ENCODE measurements at places on chromosomes 12 and 14. TPM values are rescaled to one million over a fixed set of nuclear protein-coding genes. Genes with fewer than 3 reads are reported as not detected.

DNA sequence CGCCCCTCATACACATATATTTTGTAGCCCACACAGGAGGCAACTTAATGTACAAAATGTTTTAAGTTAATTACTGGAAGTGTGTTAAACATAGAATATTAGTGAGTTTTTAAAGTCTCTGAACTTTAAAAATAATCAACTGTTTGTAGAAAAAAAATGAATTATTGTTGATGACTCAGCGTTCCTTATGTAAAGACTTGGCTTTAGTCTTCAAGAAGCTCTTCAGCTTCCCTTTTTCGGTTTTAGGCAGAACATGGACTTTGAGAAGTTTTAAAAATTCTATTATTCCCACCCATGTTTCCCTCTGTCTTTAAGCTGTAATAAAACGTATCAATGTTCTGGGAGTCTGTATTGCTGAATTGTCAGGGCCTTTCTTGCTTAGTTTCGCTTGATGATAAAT is 269.5 kb downstream of the FBXL14 start:
- no peak for DNase-seq

GRCh38 chr14:68020493-68020892 is 200.9 kb downstream of the RAD51B start:
- DNase-seq = no peak

DNA sequence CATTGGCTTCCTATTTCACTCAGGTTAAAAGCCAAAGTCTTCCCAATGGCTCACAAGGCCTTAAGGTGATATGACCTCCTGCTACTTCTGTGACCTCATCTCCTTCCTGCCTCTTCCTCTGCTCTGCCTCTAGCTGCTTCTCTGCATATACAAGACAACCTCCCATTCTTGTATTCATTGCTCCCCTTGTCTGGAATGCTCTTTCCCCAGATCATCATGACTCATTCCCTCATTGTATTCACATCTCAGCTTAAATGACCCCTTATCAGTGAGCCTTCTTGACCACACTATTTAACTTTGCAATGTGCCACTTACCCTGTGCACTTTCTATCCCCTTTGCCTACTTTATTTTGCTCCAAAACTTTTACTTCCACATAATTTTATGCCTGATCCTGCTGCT is 90.2 kb downstream of the PPP1R12A start:
- no peak for DNase-seq

- no peak for DNase-seq
These were observed 1.6 kb downstream of the DPF3 start for GRCh38 chr14:72892103-72892878.

DNA sequence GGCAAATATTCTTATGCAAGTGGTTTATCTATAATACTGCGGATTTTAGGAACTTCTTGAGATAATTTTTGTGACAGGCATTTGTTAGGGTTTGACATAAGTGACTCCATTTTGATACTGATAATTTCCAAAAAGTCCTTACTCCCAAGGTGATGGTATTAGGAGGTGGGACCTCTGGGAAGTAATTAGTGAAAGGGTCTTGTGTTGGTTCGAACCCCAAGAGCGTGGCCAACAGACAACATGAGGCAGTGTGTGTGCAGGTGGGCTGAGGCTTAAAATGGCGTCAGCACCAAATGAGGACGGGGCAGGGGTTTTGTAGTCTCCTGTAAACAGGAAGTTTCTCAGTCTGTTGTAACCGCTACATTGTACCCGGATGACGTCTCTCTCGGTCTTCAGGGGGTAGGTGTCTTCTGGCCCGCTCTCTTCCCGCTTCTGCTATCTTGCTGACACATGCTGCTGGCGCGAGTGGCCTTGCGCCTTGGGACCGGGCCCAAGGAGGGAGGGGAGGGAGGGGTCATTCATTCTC is 1.7 kb upstream of the C12orf43 start:
- DNase-seq = no peak

- DNase-seq = no peak
These were observed 6.6 kb downstream of the TTC9 start for GRCh38 chr14:70648346-70648745.

GRCh38 chr14:71619472-71619871 is 312.8 kb upstream of the RGS6 start:
- DNase-seq = no peak

GRCh38 chr14:101897326-101897725 is 67.0 kb upstream of the DYNC1H1 start:
- no peak for DNase-seq

- DNase-seq = no peak
These were observed 112.9 kb downstream of the DIP2B start for GRCh38 chr12:50617657-50618056.

- DNase-seq = no peak
These were observed 32.3 kb upstream of the FICD start for GRCh38 chr12:108482717-108483212.

- peak; percentile 39 for DNase-seq
These were observed 120.4 kb downstream of the ETV6 start for GRCh38 chr12:11769723-11770514.

- DNase-seq = no peak
These were observed 5.4 kb downstream of the KIF26A start for GRCh38 chr14:104143521-104144452.

GRCh38 chr12:51188359-51189051 is 15.6 kb upstream of the TFCP2 start:
- DNase-seq = no peak

- no peak for DNase-seq
These were observed 381.1 kb downstream of the SEC23A start for GRCh38 chr14:38721822-38722431.

DNA sequence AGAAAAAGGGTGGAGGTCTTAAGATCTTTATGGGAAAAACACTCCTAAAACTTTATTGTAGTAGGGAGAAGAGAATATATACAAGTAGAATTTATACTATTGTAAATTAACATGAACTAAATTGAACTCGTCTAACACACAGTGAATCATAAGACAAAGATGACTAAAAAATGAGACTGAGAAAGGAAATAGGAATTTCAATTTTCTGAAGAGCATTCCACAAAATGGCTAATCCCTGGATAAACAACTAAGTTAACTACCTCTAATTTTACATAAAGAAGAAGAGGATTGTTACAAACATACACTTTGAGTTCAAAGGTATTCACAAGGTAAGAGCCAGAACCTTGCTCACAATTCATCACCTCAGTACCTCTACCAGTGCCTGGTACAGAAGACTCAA is 2.0 kb downstream of the MAP4K5 start:
- no peak for DNase-seq

- DNase-seq = peak; percentile 74
These were observed 35.4 kb downstream of the SPTLC2 start for GRCh38 chr14:77580964-77581505.

DNA sequence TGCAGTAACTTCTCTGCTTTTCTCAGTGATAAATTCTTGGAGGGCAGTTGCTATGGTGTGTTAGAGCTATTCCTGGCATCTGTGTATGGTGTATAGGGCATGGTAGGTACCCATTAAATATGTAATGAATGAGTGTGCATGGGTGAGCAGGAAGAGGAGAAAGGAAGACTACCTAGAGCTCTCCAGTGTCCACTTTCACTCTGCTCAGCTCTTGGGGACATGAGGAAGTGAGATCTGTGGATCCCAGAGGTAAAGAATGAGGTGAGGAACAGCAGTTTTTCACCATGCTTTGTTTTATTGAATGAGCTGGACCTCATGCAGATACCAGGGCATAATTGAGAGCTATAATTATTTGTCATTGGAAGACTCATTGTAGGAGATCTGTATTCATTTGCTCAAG is 444.8 kb upstream of the RGS6 start:
- no peak for DNase-seq

DNA sequence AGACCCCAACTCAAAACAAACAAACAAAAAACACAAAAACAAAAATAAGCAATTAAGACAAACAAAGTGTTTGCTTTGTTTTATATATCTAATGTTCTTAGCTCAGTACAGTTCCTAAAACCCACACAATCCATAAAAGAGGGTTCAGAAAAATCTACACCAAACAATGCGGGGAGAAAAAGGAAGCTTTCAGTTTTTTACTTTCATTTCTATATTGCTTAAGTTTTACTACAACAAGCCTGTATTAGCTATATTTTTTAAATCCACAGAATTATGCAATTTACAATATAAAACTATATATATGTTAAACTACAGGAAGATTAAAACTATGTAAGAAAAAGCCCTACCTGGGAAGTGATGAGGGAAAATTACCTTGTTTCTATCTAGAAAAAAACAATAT is 41.4 kb downstream of the CLIP1 start:
- DNase-seq = peak; percentile 17

DNA sequence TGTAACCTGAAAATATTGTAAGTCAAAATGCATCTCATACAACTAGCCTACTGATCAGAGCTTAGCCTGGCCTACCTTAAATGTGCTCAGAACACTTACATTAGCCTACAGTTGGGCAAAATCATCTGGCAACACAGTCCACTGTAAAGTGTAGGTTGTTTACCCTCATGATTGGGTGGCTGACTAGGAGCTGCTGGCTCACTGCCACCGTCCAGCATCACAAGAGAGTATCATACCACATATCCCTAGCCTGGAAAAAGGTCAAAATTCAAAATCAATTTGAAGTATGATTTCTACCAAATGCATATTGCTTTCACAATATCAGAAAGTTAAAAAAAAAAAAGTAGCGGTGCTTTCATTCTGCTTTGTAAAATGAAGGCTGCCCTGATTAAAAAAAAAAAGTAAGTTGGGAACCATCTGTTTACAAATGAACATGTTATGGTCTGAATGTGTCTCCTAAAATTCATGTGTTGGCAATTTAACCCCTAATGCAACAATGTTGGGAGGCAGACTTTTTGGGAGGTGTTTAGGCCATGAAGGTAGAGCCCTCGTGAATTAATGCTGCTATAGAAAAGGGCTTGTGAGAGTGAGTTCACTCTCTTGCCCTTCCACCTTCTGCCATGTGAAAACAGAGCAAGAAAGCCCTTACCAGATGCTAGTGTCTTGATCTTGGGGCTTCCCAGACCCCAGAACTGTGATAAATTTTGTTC is 211.8 kb downstream of the PPM1H start:
- no peak for DNase-seq

CPNE6 gene
- not detected for total RNA-seq

KRT75 gene
- not detected for total RNA-seq

CAPS2 gene
- total RNA-seq = 11.8 TPM

KRT73 gene
- 0.27 TPM for total RNA-seq

ACOT2 gene
- total RNA-seq = 54.4 TPM

NCOR2 gene
- total RNA-seq = 54.7 TPM

EIF2S3B gene
- 10.2 TPM for total RNA-seq

SYNDIG1L gene
- not detected for total RNA-seq

RECQL gene
- total RNA-seq = 11.6 TPM

FAM181A gene
- not detected for total RNA-seq

SSTR1 gene
- under 0.01 TPM for total RNA-seq

ITGA5 gene
- 192 TPM for total RNA-seq

PTPRQ gene
- total RNA-seq = not detected

SPX gene
- under 0.01 TPM for total RNA-seq

MGP gene
- total RNA-seq = under 0.01 TPM

CGRRF1 gene
- 7.3 TPM for total RNA-seq

Data from hematopoietic multipotent progenitor cell (in vitro differentiated cells).